ENCODE measurements at places on chromosomes 6 and 20.

GRCh38 chr6:135870722-135871121 is 19.2 kb downstream of the PDE7B start:
- peak overlapping the region; percentile 44 for H3K27ac ChIP-seq
- no peaks in the 10 kb centered on the region for H3K36me3 ChIP-seq
- no peak for DNase-seq
- H3K27me3 ChIP-seq: no peaks in the 10 kb centered on the region
- peaks cover 9% of the 10 kb centered on the region for H3K4me1 ChIP-seq

DNA sequence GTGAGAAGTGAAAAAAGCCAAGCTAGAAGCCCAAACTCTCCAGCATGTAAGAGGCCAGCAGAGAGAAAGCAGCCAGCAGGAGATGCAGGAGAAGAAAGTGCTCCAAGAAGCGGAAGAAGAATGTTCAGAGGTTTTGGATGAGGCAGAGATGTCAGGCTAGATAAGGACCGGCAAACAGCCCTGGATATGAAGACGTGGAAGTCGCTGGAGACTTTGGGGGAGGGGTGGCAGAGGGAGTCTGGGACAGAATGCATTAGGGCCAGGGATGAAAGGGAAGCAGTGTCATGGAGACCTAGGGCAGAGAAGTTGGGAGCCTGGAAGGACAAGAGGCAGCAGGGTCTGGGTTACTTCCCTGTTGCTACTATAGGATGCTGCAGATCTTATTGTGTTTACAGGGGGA is 5.3 kb upstream of the SCUBE3 start:
- DNase-seq: no peak
- peaks cover 71% of the 10 kb centered on the region for H3K27me3 ChIP-seq
- peaks cover 3% of the 10 kb centered on the region for H3K4me1 ChIP-seq
- no peak overlapping the region for H3K27ac ChIP-seq
- H3K36me3 ChIP-seq: no peaks in the 10 kb centered on the region

GRCh38 chr20:32957459-32957858 is 46.8 kb downstream of the SUN5 start:
- no peak overlapping the region for H3K27ac ChIP-seq
- no peaks in the 10 kb centered on the region for H3K27me3 ChIP-seq
- H3K36me3 ChIP-seq: no peaks in the 10 kb centered on the region

DNA sequence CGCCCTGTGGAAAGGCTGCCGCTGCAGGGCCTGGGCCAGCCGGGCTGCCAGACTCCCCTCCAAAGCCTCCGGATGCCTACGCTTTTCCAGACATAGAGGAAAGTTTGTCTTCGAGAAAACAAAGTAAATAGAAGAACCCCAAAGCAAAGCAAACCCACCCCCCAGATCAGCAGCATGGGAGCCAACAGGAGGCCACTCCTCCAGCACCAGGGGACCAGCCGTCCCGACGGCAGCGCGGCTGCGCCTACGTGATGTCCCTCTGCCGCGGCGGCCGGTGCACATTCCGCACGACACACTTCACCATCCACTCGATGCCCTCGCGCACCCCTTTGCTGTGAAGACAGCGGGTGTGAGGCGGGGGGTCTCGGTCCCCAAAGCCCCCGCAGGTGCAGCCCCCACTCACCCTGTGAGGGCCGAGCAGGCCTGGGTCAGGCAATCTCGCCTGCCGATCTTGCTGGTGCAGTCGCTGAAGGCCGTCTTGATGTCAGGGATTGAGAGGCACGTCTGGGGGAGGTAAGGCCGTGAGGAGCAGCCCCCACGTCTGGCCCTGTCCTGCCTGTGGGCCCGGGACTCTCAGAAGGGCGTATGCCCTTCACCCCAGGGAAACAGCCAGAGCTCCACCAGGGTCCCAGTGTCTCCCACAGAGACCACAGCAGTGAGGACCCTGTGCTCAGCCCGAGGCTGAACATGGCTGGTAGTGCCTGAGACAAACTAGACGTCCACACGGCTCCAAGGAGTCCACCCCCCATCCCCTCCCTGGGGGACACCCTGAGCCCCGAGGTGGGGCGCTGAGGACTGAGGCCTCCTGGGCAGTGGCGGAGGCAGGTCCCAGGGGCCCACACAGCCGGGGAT is 4.0 kb downstream of the TNFRSF6B start:
- no peak overlapping the region for H3K4me3 ChIP-seq
- no peaks in the 10 kb centered on the region for H3K27me3 ChIP-seq
- no peaks in the 10 kb centered on the region for H3K36me3 ChIP-seq
- H3K4me1 ChIP-seq: peaks cover 12% of the 10 kb centered on the region
- no peak for DNase-seq

DNA sequence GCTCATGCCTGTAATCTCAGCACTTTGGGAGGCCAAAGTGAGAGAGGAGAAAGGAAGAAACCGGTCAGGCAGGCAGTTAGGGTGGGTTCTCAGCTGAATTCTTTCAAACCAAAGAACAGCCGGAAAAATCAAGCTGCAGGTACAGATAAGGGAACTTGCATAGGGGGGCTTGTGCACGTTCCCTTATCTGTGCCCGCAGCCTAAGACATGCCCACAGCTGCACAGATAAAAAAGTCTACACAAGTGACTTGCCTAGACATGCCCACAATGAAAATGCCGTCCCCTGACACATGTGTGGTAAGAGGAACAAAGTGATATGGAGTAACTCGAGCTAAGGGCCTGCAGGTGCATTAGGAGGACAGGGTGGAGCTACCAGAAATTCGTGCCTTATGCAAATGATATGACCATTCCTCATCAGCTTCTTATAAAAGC is 175.8 kb upstream of the SALL4 start:
- no peak overlapping the region for H3K27ac ChIP-seq
- H3K4me1 ChIP-seq: no peaks in the 10 kb centered on the region
- peaks cover 9% of the 10 kb centered on the region for H3K36me3 ChIP-seq
- H3K4me3 ChIP-seq: no peak overlapping the region
- no peak for DNase-seq

DNA sequence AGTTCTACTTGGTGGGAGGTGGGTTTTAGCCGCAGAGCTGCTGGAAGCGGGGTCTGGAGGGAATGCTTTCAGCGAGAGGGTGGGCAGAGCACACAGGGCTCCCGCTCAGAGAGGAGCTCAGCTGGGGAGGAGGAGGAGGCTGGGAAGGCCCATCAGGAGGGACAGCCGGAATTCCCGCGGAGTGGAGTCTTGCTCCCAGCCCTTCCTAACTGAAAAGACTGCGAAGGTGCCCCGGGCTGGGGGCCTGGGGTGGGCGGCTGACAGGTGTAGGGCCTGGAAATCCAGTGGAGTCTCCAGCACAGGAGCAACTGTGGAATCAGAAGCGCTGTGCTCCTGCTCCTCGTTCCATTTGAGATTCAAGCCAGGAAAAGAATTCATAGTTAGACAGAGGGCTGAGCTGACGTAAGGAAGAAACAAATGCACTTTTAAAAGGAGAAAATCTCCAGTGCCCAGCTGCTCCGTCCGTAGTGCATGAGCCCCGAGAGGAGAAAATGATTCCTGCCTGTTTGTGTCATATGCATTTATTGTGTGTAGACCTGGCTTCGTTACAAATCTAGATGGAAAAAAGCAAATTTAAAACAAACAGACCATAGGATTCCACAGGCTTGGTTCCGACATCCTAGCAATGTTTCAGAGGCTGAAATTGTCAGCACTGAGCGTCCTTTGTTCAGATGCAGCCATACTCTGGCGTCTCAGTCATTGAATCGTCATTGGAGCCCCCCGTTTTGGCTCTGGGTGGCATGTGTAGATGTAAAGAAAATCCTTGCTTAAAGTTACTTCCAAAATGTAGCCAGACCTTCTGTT is 197.7 kb downstream of the SMOC2 start:
- H3K27me3 ChIP-seq: no peaks in the 10 kb centered on the region
- H3K4me1 ChIP-seq: no peaks in the 10 kb centered on the region
- no peak for DNase-seq
- H3K27ac ChIP-seq: no peak overlapping the region

GRCh38 chr6:112113431-112113830 is 26.0 kb downstream of the FAM229B start:
- H3K27me3 ChIP-seq: peaks cover 4% of the 10 kb centered on the region
- no peaks in the 10 kb centered on the region for H3K4me1 ChIP-seq
- DNase-seq: no peak
- H3K27ac ChIP-seq: no peak overlapping the region
- H3K4me3 ChIP-seq: no peak overlapping the region
- no peaks in the 10 kb centered on the region for H3K36me3 ChIP-seq

DNA sequence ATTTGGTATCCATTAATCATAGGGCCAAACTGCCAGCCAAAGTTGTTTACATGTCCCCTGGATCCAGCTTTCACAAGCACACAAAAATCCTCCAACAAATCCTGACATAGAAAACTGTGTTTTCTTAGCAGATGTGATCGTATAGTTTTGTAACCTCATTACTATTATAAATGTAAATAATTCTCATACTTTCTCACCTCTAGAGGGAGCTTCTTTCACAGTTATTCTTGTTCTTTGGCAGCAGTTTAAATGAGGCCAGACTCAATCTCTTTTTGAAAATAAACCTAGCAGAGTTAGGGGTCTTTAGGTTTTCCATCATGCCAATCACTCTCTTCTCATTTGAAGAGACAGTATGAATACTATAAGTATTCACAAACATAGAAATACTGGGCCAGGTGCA is 17.0 kb upstream of the ZNF318 start:
- no peak overlapping the region for H3K4me3 ChIP-seq
- H3K36me3 ChIP-seq: no peaks in the 10 kb centered on the region
- H3K27me3 ChIP-seq: peaks cover 6% of the 10 kb centered on the region
- peaks cover 67% of the 10 kb centered on the region for H3K4me1 ChIP-seq
- peak overlapping the region; percentile 40 for H3K27ac ChIP-seq

GRCh38 chr6:55818482-55818881 is 56.9 kb downstream of the BMP5 start:
- H3K36me3 ChIP-seq: no peaks in the 10 kb centered on the region
- H3K4me1 ChIP-seq: no peaks in the 10 kb centered on the region
- no peak overlapping the region for H3K4me3 ChIP-seq
- DNase-seq: no peak
- H3K27me3 ChIP-seq: no peaks in the 10 kb centered on the region
- no peak overlapping the region for H3K27ac ChIP-seq

DNA sequence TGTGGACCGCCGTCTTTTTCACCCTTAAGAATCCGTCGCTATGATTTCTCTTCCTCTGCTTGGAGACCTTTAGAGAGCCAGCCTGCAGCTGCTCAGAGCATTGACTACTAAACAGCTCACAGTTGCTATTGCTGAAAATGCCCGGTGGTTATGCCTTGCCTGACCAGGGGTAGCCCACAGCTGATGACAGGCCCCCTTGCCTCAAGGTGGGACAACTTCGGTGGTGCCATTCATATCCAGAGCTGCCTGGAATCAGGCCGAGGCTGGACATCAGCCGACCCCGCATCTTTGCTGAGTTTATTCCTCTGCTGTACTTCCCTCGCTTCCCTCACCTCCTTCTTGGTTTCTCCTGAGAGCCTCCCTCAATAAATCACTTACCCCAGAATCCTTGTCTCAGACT is 39.6 kb downstream of the OVOL2 start:
- no peak overlapping the region for H3K27ac ChIP-seq
- DNase-seq: no peak
- H3K36me3 ChIP-seq: no peaks in the 10 kb centered on the region
- peaks cover 1% of the 10 kb centered on the region for H3K27me3 ChIP-seq
- no peak overlapping the region for H3K4me3 ChIP-seq

DNA sequence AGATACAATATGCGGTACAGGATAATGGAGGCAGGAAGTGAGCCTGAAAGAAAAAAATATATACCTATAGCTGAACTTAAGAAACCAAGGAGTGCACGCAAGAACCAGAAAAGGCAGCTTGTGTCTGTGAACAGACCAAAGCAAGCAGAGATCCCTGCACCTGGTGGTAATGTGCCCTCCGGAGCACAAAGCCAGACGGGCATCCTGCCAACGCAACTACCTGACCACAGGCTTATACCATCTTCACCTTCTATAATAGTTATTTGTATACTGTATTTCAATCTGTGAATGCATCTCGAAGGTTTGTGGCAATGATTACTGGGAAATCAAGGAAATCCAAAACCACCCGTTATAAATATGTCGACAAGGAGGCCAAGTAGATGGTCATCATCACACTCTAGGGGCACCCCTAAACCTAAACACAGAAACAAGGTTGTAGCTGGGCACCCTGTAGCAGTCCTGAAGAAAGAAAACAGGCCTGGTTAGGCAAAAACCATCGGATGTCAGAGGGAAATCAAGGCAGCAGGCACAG is 801 bp downstream of the FBXL4 start:
- H3K27ac ChIP-seq: peak overlapping the region; percentile 88
- H3K4me3 ChIP-seq: peak overlapping the region; percentile 98
- H3K27me3 ChIP-seq: no peaks in the 10 kb centered on the region
- H3K4me1 ChIP-seq: peaks cover 25% of the 10 kb centered on the region
- peaks cover 13% of the 10 kb centered on the region for H3K36me3 ChIP-seq

DNA sequence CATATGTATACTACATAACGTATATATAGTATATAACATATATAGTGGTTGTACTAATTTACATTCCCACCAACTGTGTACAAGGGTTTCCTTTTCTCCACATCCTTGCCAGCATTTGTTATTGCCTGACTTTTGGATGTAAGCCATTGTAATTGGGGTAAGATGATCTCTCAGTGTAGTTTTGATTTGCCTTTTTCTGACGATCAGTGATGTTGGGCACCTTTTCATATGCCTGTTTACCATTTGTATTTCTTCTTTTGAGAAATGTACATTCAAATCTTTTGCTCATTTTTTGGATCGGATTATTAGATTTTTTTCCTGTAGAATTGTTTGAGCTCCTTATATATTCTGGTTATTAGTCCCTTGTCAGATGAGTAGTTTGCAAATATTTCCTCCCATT is 11.4 kb downstream of the SYNJ2 start:
- no peak for DNase-seq
- no peaks in the 10 kb centered on the region for H3K36me3 ChIP-seq
- no peak overlapping the region for H3K27ac ChIP-seq
- peaks cover 78% of the 10 kb centered on the region for H3K4me1 ChIP-seq

- H3K36me3 ChIP-seq: no peaks in the 10 kb centered on the region
- H3K27ac ChIP-seq: no peak overlapping the region
- DNase-seq: no peak
- peaks cover 5% of the 10 kb centered on the region for H3K4me1 ChIP-seq
Measured at GRCh38 chr6:129795261-129795660, 65.9 kb downstream of the TMEM244 start.

GRCh38 chr6:28353981-28354676 is 4.4 kb downstream of the ZKSCAN3 start:
- H3K36me3 ChIP-seq: no peaks in the 10 kb centered on the region
- peaks cover 51% of the 10 kb centered on the region for H3K4me1 ChIP-seq
- no peak overlapping the region for H3K4me3 ChIP-seq

- no peaks in the 10 kb centered on the region for H3K36me3 ChIP-seq
- no peak for DNase-seq
- H3K4me3 ChIP-seq: no peak overlapping the region
Measured at GRCh38 chr20:52443874-52444273, 252.3 kb upstream of the ZFP64 start.

All from naive thymus-derived CD8-positive, alpha-beta T cell (primary cell).